Cortex of kidney (tissue), 1 donor: ENCODE measurements at places on chromosomes 6 and 20.

- no peak for DNase-seq
Measured at GRCh38 chr6:43478008-43478372, 620 bp downstream of the TJAP1 start.

DNA sequence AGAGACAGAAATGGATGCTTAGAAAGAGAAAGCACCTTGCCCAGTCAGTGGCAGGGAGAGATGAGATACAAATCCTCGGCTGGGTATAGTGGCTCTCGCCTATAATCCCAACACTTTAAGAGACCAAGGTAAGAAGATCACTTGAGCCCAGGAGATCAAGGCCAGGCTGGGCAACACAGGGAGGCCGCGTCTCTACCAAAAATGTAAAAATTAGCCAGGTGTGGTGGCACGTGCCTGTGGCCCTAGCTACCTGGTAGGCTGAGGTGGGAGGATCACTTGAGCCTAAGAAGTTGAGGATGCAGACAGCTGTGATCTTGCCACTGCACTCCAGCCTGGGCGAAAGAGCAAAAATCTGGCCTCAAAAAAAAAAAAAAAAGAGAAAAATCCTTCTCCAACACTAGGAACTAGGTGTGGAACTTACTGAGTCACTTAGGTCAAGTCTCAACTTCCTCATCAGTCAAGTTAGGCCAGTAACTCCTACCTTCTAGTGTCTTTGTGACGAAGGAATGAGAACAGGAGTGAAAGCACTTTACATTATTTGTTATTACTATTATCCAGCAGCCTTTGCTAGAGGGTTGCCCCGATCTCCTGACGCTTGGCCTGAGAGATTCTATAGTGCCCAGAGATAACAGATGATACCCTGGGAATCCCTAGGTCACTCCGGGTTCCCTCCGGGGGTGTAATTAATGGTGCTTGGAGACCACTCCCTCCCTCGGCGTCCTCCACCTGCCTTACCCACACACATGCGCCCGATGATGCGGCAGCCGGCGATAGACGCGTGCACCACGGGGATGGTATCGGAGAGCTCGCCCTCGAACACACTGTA is 918 bp downstream of the EIF6 start:
- DNase-seq: no peak

DNA sequence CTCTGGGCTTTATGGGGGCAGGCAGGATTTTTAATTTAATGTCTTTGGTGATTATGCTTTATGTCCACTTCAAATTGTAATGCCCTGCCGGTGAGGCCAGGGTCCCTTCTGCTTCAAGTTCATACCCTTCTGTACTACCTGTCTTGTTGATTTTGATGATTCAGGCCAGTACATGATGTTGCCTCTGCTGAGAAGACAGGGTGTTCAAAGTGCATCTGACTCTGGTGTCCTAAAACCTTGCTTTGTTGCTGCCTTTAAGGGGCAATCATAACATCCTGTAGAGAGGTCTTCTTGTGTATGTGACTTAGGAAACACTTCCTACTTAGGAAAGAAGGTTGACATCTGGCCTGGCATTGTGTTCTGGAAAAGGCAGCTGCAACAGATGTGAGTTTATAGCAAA is 113.2 kb downstream of the TMEM170B start:
- no peak for DNase-seq

GRCh38 chr20:8353512-8353911 is 221.4 kb downstream of the PLCB1 start:
- DNase-seq: no peak

- DNase-seq: no peak
Measured at GRCh38 chr6:4403828-4404227, 268.5 kb upstream of the ECI2 start.

DNA sequence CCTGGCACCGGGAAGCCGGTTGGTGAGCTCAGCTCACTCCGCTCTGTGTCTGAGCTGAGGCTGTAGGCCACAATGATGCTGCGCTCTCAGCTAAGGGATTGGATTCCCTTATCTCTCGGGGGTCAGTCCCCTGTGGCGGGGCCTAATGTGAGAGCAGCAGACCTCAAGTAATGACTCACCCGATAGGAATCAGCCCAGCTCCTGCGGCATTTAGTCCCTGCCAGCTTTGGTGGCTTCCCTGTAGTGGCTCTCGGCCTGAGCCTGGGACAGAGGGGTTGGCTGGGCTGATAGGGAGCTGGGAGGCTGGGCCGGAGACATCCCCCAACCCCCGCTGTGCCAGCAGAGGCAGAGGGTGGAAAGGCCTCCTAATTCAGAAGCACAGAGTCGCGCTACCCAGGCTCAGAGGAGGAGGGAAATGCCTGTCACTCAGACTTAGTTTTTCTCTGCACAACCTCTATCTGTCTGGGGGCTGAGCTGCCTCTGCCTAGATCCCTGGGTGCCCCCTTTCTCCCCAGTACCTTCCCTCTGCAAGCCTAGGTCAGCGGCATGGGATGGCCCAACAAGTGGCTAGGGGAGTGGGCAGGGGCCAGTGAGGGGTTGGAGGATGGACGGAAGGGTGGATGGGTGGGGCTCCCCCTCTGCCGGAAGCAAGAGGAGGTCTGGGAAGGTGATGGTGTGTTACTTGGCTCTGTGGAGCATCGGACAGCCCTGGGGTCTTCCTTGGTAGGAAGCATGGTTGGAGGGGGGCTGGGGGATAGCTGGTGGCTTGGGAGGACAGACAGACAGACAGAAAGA is 92.2 kb downstream of the CDH22 start:
- DNase-seq: no peak

- no peak for DNase-seq
Measured at GRCh38 chr6:659716-660581, 3.0 kb upstream of the HUS1B start.

GRCh38 chr20:36528875-36529417 is 12.4 kb upstream of the MYL9 start:
- DNase-seq: no peak

DNA sequence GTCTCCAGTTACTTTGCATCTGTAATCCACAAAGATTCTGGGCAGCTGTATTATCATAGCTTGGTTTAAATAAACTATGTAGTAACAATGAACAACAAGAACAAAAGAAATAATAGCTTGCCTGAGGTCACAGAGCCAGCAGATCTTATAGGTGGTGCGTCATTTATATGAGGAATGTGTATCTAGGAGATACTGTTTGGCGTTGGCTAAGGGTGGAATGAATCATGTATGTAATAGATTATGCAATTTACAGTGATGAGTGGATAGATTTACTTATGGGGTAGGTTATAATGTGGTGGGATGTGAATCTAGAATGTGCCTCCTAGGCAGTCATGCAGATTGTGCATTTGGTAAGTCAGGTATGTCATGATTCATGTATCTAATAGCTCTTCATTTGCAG is 42.8 kb downstream of the HNF4A start:
- DNase-seq: no peak

- no peak for DNase-seq
Measured at GRCh38 chr6:52390361-52390727, 28.4 kb downstream of the PAQR8 start.

GRCh38 chr20:23008667-23009066 is 26.4 kb upstream of the SSTR4 start:
- no peak for DNase-seq

DNA sequence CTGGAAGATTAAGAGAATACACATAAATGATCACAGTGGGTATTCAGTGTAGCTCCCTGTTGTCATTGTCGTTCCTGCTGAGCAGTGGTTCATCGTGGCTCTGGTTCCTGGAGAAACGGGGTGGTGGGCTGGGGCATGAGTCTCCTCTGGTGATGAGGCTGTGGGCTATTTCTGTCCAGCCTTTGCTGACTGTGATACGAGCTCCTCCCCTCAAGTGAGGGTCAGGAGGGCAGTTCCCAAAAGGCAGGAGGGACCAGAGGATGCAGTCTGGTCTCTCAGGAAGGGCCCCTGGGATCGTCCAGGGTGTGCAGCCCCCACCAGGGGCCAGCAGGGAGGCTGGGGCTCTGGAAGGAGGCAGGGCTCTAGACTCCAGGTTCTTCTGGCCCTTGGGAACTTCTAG is 31.1 kb upstream of the DLGAP4 start:
- DNase-seq: no peak

DNA sequence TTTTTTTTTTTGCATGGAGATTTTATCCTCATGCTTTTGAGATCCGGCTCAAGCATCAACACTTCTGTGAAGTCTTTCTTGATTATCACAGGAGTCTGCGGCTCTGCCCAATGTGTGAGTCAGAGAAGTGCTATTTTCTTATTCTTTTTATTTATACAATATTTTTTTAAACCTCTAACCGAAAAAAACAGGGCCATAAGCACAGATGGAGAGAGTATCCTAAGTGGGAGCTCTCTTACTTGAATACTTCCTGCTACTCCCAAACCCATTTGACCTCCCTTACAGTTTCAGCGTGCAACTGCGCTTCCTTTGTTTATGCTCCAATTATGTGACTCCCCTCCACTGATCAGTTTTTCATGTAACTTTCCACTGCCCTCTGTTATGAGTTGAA is 8.7 kb upstream of the ATXN1 start:
- DNase-seq: no peak

- no peak for DNase-seq
Measured at GRCh38 chr6:18861204-18861603, 474.1 kb downstream of the RNF144B start.
